Stimulated activated CD4-positive, alpha-beta T cell treated with anti-CD3 and anti-CD28 coated beads, Interleukin-4, amount 100 ng/mL, for 1 hour (primary cell): ENCODE measurements at places on chromosomes 4 and X.
A peak's percentile ranks its signal among the peaks of the same experiment; 100 is the strongest.

- DNase-seq, result no peak
Measured at GRCh38 chrX:53300157-53300556, 18.8 kb upstream of the IQSEC2 start.

- DNase-seq, result no peak
Measured at GRCh38 chrX:100404851-100405250, 5.2 kb downstream of the PCDH19 start.

GRCh38 chrX:534804-535203 is 95.8 kb upstream of the SHOX start:
- no peak for DNase-seq

- DNase-seq, result no peak
Measured at GRCh38 chrX:134718105-134718965, 60.1 kb upstream of the PLAC1 start.

DNA sequence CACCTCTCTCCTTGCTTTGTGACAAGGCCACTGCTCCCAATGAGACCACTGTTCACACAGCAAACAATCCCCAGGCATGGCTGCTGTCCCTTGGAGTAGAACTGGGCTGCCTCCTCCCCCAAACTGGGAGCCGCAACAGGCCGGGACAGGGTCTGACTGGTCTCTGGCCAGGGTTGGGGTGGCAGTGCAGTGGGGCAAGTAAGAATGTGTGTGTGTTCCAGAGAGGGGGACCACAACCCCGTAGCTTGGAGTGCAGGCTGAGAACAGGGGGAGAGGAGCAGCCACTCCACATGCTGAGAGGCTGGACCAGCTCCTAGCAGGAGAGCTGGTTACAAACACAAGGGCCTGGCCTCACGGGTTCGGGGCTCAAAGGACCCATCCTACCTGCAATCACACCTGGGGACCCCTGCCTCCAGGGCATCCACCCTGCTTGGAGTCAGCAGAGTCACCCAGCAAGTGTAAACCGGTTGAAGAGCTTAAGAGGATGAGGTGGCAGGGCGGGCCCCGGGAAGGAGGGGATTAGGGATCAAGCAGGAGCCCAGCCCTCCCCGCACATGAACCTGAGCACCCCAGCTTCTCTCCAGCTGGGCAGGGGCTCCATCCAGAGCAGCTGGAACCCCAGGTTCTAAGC is 3.8 kb upstream of the ZNF185 start:
- no peak for DNase-seq

GRCh38 chr4:108168671-108169523 is at the start of gene LEF1:
Gene LEF1, minus strand, starts transcription at chr4:108168932. Its CDS starts 1,165 bp downstream, at chr4:108167767.
- DNase-seq, result peak; percentile 80

- DNase-seq, result no peak
Measured at GRCh38 chrX:17644001-17644400, 93.3 kb upstream of the SCML1 start.

GRCh38 chr4:53579826-53580225 is 11.5 kb downstream of the LNX1 start:
- DNase-seq, result no peak

- DNase-seq, result no peak
Measured at GRCh38 chr4:186621959-186622553, 66.7 kb upstream of the MTNR1A start.

- no peak for DNase-seq
Measured at GRCh38 chr4:176443117-176443516, 123.4 kb downstream of the SPCS3 start.

GRCh38 chrX:124226129-124226528 is 106.3 kb upstream of the TEX13D start:
- DNase-seq, result no peak

DNA sequence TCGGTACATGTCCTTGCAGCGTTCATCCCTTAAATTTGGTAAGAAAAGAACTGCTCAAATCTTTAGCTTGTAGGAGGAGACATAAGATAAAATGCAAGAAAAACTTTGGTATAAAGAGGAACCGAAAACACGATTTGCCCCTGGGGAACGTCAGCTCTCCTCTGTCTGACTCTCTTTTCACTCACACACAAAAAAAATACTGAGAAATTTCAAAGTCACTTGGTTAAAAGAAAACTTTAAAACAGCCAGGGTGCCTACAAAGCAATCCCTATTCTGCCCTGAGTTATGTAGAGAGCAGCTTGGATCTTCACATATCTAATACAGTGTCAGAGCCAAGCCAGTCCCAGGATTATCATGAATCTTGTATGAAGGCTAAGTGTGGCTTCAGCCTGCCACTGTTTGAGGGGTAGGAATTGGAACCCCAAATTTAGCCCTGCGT is 248.5 kb upstream of the CXXC4 start:
- DNase-seq, result no peak

DNA sequence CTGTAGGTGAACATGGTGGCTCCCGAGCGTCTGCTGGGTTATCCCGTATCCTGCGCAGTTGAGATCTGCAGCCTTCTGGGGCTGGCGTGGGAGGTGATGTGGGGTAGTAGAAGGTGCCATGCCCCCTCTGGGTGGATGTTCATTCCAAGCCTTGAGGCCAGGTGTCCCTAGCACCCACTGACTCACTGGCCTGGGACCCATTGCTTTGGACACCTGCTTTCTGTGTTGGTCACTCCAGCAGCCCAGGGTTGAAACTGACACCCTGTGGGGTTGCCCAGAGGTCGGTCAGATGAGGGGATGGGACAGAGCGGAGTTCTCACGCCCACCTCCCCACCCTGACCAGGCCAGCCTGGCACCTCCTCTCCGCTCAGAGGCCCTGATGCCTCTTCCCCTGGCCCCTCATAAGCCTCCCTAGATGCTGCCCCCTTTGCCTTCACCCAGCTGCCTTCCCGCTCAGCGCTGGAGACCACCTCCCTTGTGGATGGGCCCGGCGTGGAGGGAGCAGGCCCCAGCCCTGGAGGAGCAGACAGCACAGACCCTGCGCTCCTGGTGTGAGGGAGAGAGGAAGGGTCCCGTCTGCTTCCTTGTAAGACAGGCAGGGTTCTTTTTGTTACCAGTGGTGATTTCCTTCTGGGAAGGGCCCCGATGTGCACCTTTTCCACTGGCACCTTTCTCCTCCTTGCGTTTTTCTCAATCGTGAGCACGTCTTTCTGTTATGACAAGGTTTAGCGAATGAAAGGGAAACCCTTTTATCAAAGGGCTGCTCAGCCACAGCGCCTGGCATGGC is 2.0 kb downstream of the DOK7 start:
- DNase-seq, result no peak

DNA sequence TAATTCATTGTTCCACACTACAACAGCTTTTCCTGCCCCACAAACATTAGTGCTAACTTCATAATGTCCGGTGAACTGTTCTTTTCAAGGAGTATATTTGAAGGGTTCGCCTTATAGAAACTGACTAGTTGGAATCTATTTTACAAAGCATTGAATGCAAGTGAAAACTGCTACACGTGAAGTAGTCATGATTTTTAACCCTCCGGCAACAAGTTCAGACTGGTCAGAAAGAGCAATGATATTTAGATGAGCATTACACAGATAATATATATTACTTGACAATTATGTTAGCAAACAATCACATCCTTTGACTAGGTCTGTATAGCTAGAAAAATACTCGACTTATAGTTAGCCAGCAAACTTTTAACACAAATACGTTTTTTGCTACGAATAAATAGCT is 1.7 kb upstream of the SLAIN2 start:
- DNase-seq, result no peak

DNA sequence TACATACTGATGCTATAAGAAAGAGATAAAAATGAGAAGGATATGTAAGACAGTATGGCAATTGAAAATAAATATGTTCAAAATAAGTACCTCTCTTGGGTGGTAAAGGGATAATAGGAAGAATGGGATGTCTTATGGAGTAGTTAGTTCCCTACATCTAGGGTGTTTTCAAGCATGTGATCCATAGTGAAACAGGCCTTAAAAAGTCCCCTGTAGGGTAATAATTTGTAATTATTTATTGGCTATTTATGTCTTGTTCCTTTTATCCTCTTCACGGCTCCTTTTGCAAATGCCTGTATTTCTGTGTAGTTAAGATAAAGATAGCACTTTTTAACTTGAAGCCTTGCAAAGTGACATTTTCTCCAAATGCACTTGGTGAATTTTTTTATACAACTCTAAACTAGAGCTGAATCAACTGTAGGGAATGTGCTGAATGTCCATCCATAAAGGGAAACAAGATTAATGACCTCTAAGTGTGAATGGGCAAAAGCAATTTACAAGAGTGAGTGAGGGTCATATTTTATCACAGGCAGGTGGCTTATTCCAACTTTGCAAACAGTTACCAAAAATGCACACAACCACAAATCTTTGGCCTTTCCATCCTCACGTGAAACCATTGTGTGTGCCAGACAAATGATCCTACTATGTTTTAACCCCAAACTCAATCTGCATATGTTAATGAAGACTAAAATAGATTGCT is 299.0 kb downstream of the KCNIP4 start:
- no peak for DNase-seq

DNA sequence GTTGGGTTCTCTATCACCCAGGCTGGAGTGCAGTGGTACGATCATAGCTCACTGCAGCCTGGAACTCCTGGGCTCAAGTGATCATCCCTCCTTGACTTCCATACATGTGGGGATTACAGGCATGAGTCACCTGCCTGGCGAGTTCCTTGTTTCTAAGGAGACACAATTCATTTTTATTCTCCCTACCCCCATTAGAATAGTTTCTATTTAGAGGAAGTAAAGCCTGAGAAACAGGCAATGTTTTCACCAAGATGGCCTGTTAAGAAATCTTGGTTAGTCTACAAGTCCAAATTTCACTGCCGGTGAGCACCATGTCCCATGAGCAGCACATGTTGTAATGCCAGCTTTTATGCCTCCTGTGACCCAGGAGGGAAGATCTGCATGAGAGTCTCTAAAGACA is 5.7 kb downstream of the CYBB start:
- DNase-seq, result no peak

DNA sequence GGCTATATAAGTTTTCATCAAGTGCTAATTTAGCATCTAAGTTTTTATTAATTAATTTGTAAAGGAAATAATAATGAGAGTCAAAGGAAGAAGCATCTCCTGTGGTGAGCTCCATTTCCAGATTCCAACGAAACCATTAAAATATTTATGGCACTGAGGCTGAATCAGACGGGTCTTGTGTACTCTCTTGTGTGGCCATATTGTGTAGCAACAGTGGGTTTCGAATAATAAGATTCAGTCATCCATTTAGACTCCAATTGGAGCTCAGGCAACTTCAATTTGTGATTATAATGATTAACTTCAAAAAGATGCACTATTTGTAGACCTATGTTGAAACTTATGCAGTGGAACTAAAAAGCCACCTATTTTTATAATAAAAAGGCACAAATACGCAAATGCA is 82.4 kb downstream of the SNCA start:
- no peak for DNase-seq

DNA sequence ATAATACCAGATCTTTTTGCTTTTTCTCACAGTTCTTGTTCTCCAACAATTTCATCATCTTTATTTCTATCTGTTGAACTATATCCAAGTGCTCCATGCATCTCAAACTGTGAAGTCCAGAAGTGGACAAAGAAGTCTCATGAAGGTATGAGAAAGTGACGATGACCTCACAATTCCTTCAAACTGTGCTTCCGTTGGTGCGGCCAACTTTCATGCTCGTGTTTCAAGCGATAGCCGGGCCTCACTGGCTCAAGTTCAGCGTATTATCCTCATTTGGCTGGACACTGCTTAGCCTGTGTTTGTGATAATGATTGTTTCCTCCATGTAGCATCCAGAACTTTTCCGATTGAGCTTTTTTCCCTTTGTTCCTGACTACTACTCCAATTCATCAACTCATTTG is 143.1 kb downstream of the PALLD start:
- DNase-seq, result no peak

- DNase-seq, result peak; percentile 71
Measured at GRCh38 chrX:69165087-69165651, at the start of gene PJA1. Gene PJA1, minus strand, starts transcription at chrX:69165453. Its CDS starts 2,380 bp downstream, at chrX:69163073.

DNA sequence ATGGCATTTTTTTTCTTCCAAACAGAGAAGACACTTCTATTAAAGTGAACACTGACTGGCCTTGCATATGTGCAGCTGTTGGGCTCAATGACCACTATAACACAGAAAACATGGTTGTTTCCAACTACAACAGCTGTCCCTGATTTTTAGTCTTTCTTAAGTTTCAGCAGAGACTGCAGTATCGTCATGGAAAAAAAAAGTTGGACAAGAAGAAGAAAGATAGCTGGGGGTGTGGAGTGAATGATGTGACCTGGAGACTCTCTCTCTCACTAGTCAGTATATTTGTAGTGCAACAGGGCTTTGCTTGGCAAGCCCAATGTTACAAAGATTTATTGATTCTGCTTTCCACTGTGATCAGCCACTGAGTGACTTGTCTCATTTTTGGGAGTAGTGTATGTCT is 29.5 kb upstream of the C4orf54 start:
- DNase-seq, result no peak

DNA sequence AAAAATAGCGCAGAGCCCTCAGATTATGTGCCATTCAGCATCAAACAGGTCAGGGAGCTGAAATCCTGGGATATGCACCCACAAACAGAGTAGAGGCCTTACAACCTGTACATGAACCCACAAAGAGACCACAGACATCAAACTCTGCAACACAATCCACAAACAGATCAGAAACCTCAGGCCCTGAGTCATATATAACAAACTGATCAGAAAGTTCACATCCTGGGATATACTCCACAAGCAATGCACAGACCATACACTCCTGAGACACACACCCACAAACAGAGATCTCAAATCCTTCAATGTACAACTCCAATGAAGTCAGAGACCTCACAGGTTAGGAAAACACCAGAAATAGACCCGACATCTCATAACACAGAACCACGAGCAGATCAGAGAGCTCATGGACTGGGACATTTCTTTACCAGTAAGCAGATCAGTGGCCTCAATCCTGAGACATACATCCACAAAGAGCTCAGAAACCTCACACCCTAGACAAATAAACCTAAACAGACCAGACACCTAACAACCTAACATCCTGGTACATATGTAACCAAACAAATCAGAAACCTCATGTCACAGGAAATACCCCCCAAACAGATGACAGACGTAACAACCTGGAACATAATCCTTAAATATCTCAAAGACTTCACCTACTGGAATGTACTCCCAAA is 24.2 kb downstream of the SUV39H1 start:
- no peak for DNase-seq

DNA sequence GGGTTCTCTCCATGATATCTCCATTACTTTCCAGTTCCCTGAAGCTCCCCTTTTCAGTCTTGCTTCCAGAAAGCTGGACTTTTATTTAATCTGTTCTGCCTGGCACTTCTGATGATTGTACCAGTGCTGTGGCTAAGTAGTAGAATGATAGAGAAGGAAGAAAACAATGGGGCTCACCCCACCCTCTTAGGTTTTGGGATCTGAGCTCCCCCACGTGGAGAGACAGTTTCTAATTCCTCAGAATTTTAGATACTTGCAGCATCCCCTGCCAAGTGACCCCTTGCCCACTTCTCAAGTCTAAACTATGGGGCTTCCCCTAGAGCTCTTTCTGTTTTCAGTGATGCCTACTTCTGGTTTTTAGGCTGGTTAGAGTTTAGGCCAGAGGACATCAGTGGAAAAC is 73.9 kb downstream of the GC start:
- DNase-seq, result no peak

DNA sequence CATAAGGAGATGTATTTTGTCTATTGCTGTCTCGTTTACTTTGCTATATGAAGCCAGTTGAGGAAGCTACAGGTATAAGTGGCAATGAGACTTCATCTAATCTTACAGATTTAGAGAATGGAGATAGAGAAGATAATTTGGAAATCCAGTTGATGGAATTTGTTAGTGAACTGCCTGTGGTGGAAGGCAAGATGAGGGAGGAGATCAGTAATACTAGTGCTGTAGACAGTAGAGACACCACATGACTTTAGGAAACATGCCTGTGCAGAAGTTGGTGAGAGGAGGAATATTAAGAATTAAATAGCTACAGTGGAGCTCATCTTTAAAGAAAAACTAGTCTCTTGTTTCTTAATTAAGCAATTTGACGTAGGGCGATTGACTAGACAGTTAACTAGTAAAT is 51.3 kb downstream of the RBPJ start:
- DNase-seq, result no peak

GRCh38 chrX:136480383-136480782 is 7.4 kb upstream of the BRS3 start:
- DNase-seq, result no peak
